ENCODE measurements at places on chromosomes 11 and 22.
A peak's percentile ranks its signal among the peaks of the same experiment; 100 is the strongest.

DNA sequence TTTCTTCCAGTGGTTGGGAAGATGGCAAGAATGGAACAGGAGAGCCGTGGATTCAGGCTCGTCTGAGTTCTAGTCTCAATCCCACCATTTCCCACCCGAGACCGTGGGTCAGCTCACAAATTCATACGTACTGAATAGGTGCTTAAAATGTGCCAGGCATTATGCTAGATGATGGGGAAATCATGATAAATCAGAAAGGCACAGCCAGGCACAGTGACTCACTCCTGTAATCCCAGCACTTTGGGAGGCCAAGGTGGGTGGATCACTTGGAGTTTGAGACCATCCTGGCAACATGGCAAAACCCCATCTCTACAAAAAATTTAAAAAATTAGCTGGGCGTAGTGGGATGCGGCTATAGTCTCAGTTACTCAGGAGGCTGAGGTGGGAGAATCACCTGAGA, 7.1 kb downstream of the TRIOBP start:
- no peak for DNase-seq

DNA sequence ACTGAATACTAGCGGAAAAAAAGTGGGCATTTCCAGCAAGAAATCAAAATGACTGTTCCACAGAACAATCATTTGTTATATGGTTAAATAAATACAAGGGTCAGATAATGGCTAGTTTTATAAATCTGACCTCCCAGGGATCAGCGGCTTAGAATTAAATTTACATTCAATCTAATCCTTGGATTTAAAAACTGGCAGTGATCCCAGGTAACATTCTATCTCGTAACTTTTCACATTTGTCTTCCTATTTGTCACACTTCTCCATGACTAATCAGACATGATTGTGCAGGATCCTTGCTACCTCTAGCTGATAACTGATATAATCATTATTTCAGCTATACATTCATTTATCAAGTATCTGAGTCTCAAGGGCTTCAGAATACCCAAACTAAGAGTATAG, 2.9 kb upstream of the MMP3 start:
- DNase-seq, result peak; percentile 89

- no peak for DNase-seq
These were observed 616 bp upstream of the CPT1B start for GRCh38 chr22:50578776-50579310.

GRCh38 chr22:42725606-42726355, 5.1 kb upstream of the A4GALT start:
- no peak for DNase-seq

DNA sequence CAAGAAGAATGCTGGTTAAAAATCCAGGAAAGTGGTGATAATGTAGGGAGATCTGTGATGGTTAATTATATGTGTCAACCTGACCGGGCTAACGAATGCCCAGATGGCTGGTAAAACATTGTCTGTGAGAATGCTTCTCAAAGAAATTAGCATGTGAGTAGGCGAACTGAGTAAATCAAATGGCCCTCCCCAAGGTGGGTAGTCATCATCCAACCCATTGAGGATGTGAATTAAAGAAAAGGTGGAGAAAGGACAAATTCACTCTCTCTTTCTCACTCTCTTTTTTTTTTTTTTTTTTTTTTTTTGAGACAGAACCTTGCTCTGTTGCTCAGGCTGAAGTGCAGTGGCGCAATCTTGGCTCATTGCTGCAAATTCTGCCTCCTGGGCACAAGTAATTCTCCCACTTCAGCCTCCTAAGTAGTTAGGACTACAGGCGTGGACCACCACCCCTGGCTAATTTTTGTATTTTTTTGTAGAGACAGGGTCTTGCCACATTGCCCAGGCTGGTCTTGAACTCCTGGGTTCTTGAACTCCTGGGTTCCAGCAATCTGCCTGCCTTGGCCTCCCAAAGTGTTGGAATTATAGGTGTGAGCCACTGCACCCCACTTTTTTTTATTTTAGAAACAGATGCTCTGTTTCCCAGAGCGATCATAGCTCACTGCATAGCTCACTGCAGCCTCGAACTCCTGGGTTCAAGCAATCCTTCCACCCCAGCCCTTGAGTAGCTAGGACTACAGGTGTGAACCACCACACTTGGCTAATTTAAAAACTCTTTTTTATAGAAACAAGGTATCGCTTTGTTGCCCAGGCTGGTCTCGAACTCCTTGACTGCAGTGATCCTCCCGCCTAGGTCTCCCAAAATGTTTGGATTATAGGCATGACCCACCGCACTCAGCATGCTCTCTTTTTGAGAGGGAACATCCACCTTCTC, 22.0 kb upstream of the P2RY6 start:
- DNase-seq, result no peak

All from SJCRH30 (cell line).